Fibroblast of upper back skin (primary cell): ENCODE measurements at places on chromosomes 13 and 19.

DNA sequence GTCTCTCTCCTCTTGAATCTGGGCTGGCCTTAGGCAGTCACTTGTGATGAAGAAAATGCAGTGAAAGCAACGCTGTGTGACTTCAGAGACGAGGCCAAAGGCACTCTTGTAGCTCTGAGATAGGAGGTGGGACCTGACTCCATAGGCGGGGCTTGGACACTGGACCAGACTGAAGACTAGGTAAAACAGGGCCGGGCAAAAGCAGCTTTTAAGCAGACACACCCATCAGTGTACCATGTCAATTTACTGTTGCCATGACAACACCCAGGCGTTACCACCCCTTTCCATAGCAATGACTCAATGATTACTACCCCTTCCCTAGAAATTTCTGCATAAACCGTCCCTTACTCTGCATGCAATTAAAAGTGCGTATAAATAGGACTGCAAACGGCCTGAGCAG is 6.6 kb upstream of the EID2 start:
- DNase-seq: no peak

DNA sequence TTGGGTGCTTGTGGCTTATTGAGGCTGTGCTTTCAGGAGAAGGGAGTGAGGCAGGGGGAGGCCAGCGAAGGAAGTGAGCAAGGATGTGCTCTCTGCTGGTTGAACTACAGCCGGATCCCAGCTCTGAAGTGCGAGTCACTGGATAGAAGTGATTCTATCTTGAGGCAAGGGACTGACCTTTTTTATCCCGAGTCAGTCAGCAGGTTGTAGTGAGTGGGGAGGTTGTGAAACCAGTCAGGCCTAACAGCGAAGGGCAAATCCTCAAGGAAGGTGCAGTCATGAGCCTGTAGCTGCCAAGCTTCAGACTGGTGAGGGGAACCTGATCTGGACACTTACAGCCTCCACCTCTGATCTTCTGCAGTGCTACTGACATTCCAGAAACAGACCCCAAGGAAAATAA is 18.6 kb downstream of the SCEL start:
- DNase-seq: no peak

DNA sequence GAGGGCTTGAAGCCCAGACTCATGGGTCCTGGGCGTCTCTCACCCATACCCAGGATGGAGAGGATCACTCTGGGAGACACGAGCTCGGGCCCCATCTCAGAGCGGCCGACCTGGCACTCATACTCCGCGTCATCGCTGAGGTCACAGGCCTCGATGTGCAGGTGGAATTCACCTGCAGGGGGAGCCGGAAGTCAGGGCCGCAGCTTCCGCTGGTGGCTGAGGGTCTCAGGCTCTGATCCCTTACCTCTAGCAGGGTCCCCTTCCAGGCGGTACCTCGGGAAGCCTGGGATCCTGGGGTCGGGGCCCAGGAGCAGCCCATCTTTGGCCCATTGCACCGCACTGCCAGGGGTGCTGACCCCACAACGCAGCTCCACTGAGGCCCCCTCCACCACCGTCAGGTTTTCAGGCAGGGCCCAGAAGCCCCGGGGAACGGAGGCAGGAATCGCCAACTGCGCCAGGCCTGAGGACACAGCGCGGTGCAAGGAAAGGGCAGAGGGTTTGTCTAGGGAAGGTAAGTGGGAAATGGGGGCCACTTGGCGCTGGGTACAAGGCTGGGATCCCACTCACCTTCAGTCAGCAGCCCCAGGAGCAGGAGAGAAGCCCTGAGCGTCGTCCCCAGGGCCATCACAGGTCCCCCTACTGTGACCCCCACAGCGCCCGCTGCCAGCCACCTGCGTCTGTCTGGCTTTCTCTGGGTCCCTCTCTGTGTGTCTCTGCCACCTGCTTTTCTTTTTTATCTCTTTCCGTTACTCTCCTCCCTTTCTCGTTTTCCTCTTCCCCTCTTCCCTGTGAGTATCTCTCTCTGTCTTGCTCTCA is 883 bp downstream of the NPHS1 start:
- no peak for DNase-seq

DNA sequence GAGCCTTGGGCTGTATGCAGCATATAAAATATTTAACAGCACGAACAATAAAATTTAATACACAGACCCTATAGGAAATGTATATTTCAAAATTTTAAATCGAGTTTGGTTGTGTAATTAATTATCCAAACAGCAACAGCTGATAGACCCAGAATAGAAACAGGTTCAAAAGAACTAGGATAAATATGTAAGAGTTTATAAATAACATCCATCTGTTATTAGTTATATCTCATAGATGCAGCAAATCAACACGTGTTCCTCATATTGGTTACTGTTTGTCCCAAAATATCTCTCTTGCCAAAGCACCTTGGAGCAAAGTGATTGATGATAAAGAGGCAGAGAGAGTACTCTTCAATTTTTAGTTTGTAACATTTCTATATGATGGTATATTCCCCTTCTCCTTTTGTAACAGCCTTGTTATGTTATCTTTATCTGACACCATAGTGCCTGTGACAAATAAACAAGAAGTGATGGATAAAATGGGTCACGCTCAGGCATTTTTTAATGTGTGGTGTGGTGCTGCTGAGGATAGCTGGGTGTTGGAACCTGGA is 260.6 kb upstream of the NBEA start:
- DNase-seq: no peak

DNA sequence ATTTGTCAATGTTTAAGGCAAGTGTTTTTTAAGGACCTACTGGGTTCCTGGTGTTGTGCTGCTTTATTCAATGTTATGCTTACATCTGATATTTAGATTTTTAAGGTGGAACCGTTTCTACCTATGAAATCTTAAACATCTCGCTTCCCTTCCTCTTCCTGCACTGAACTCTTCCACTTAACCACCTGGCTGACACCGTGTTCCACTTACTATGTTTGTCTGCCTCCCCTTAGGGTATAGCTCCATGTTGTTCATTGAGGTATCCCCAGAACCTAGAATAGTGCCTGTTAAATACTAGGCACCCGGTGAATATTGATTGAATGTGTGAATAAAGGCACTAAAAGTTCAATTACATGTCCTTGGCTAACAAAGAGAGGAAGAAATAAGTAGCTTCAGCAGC is 104.9 kb downstream of the RNF17 start:
- no peak for DNase-seq

GRCh38 chr13:113074876-113075275 is 30.7 kb upstream of the F7 start:
- DNase-seq: no peak

DNA sequence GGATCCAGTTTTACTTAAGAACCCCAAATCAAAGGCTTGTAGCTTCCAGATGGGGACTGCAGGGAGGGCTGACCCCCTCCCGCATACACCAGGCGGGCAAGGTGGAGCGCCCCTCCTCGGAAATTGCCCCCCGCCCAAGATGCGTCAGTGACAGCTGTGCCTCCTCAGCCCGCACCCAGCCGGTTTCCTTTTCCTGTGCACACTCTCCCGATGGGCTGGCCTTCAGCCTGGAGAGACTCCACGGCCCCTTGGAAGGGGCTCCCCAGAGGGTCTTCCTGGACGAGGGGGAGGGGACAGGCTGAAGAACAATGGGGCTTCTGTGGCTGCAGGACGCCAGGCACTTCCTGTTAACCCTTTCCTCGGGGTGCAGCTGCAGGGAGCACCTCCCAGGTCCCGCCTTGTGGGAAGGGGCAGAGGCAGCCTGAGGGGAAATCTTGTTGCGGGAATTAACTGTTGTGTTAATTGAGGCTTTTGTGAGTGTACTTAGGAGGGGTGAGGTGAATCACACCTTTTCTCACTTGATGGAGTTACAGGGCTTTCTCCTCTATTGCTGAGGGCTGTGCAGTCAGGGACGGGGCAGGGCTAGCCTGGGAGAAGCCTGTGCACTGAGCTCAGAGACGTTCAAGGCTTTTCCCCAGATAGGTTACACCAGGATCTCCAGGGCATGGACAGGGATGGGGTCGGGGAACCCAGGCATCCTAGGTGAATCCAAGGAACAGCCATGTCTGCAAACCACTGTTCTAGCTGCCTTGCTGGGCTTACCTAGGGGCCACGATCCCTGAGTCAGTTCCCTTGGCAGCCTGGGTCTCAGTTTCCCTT is 14.3 kb downstream of the IER2 start:
- peak; percentile 73 for DNase-seq

DNA sequence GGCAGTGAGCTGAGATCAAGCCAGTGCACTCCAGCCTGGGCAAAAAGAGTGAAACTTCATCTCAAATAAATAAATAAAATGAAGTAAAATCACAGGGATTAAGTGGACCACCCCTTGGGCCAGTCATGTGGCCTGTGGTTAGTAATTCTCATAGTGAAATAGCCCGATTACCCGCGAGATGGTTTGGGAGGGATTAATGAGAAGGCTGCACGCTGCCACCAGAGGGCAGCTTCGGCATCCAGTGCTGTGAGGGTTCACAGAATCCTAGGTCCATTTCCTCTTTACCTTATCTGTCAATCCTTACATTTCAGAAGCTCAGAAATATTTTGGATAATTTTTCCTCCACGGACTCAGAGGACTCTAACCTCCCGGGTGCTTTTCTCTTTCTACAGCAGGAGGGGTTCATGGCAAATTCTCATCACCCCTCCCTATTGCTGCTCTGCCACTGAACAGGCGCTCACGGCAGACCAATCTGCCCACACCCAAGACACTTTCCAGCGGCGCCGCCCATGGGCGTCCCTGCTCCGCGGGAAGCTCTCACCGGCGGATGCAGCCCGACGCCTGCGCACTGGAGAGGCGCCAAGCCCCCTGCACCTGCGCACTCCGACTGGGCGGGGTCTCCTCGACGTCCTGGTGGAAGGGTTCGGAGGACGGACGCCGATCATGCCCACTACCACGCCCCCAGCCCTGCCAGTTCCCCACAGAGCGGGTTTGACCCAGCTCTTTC is 11.0 kb downstream of the ZNF835 start:
- DNase-seq: no peak

DNA sequence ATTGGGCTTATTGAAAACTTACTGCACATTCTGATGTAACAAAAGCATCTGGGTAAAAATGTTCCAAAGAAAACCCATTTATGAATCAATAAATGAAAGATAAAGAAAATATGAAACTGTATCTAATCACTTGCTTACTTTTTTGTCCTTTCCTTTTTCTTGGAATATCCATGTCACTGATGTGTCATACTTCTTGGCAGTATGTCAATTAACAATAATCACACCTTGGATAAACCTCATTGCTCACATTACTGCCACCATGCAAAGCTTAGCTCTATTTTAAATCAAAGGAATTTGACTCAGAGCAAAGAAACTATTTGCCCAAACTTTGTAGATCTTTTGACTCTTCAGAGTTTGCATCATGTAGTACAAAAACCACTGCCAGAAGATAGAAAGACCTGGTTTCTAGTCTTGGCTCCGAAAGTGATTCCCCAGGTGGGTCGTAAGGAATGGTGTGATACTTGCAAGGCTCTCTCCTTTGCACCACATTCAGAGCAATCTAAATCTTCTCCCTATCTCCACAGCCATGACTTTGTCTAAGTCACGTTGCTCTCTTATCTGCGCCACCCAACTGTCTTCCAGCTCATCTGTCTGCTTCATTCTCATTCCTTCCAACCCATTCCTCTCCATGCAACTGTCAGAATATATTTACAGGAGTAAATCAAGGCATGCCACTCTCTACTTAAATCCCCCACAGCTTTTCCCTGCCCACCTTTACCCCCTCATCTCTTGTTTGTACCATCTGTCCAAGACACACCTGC is 311.9 kb downstream of the COG6 start:
- no peak for DNase-seq

- DNase-seq: no peak
Observed at GRCh38 chr19:49431330-49431749, 6.2 kb downstream of the GFY start.

DNA sequence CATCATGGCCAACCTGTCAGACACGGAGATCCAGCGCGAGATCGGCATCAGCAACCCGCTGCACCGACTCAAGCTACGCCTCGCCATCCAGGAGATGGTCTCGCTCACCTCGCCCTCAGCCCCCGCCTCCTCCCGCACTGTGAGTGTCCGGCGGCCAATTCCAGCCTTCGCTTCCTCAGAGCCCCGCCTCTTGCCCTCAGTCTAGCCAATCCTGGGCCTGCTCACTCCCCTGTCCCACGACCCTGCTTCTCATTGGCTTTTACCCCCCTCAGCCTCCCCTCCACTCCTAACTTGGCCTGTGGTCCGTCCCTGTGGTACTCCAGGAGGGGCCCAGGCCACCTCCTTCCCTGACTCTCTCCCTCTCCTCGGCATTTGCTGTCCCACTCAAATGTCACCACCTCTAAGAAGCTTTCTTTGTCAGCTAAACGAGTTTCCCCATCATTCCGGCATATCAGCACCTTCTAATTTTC is 12.3 kb downstream of the HRC start:
- peak; percentile 93 for DNase-seq

DNA sequence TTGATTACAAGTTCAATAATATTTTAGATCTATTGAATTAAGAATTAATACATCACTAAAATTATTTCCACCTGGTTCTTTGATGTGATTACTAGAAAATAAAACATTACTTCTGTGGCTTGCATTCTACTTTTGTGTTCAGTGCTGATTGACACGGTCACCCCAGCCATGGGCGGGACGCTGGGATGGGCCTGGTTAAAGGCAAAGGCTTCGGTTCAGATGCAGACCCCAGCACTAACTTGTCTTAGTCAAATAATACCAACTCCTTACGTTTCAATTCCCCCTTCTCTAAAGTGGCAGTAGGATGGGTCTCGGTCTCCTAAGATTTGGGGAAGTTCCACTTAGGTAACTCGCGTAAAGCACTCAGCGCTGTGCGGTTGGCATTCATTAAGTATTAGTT is 144.9 kb downstream of the URI1 start:
- no peak for DNase-seq

- no peak for DNase-seq
Observed at GRCh38 chr19:16847430-16847829, 18.2 kb downstream of the SIN3B start.

- DNase-seq: peak; percentile 5
Observed at GRCh38 chr19:30807278-30807677, 435.1 kb downstream of the ZNF536 start.

DNA sequence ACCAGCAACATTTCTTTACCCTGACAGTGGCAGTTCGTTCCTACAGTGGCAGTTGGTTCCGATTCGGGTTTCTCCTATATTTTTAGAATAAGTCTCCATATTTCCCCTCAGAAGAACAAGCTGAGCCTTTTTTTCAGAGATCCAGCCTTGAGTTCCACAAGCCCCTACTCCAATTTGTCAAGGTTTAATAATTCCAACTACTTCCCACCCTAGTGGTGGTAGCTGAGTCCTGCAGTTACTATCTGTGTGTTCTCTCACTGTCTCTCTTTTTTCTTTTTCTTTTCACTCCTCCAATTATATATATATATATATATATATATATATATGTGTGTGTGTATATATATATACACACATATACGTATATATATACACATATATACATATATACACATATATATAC is 1347.3 kb downstream of the PCDH9 start:
- DNase-seq: no peak
